ENCODE measurements at places on chromosomes 11 and 22. TPM values are rescaled to one million over a fixed set of nuclear protein-coding genes. Genes with fewer than 3 reads are reported as not detected.

Gene BBOX1
- not detected for total RNA-seq

Gene ZFTA
- total RNA-seq, result 8.7 TPM

Gene ADSL
- 58.5 TPM for total RNA-seq

Gene KRTAP5-7
- not detected for total RNA-seq

Gene UPK3A
- total RNA-seq, result not detected

Gene IGSF9B
- 3.9 TPM for total RNA-seq

Measured in spleen (tissue), 13 donors.